ENCODE measurements at places on chromosomes 13 and 19.

DNA sequence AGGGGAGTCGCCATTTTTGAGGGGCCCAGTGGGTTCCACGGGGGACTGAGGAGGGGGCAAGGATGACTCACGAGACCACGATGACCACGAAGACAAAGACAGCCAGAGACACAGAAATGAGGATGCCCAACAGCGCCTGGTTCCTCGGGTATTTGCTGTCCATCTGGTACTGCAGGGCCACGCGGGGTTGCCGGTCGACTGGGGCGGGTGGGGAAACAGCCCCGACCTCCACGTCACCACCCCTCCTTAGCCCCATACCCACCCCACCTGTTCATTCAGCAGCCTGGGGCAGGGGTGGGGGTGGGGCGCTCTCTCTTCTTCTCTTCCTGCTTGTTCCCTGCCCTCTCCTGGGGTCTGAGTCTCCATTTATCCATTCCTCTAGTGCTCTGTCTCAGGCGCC is 8.6 kb downstream of the IZUMO2 start:
- no peak for DNase-seq

DNA sequence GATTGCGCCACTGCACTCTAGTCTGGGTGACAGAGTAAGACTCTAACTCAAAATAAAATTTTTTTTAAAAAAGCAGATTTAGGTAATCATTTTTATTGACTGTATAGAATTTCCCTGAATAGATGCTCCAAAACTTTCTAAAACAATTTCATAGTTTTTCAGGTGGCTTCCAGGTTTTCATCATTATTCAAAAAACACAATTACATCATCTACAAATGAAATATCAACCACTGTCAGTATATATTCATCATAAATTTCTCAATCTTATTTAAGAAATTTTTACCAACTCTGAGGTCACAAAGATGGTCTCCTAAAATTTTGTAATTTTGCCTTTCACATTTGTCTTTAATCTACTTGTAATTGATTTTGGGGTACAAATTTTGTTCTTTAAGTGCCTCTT is 48.1 kb downstream of the ZC3H13 start:
- DNase-seq: no peak

GRCh38 chr19:40594255-40594654 is 6.9 kb upstream of the LTBP4 start:
- DNase-seq: no peak

DNA sequence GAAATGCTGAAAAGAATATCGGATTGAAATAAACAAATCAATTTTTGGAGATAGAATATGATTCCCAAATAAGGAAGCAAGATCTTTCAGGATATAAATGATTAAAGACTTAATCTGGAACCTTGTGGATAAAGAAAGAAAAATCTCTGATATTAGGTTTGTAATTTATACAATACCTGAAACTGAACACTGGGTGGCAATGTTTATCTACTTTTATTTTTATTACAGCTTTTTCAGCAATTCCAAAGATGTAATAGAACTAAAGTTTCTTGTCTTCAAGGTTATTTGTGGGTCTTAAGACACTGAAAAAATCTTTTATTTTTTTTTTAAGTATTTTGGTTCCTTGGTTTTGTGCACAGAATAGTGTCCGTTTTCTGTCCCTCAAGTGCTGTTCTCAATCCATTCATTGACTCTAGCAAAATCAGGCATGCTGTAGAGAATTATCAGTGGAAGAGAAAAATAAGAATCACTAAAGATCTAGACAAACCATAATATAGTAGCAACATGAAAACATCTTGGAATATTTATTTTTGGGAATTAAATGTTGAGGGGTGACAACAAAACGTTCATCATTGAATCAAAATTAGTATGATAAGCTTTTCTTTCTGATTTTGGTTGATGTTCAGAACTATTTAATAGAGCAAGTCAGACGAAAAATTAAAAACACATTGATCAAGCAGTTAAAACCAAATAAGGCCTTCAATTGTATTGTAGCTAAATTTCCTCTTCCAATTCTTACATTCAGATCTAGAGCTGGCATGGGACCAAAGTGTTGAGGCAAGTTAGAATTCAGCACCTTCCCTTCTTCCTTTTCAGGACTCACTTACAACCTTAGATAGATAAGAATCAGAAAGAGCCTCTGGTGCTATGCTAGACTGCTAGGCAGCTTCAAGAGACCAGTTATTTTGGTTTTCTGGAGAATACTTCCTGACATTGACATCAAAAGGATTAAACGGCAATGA is 704.4 kb upstream of the PCDH20 start:
- peak; percentile 8 for DNase-seq

GRCh38 chr13:44474122-44474910 is 100.7 kb downstream of the SERP2 start:
- DNase-seq: peak; percentile 15

DNA sequence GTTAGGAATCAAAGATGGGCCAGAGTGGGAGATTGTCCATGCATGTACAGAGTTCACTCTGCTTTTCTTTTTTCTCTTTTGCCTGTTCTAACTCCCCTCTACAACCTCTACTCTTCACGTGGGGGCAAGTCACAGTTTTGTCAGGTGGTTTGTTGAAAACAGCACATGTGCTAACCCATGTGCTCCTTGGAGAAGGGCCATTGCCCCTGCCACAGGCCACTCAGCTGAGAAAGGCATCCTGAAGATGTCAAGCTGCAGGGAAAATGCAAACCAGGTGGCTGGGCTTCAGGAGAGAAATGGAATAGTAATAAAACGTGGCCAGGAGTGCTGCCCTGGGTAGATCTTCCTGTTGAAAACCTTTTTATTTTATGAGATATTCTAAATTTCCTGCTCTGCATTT is 35.3 kb upstream of the SLC10A2 start:
- DNase-seq: no peak

GRCh38 chr13:48505597-48506091 is 27.2 kb downstream of the RCBTB2 start:
- DNase-seq: no peak

- DNase-seq: no peak
Observed at GRCh38 chr19:41563854-41564514, 12.0 kb upstream of the CEACAM21 start.

GRCh38 chr13:103403148-103403740 is 337.0 kb upstream of the SLC10A2 start:
- no peak for DNase-seq

- no peak for DNase-seq
Observed at GRCh38 chr13:46698014-46698413, 98.9 kb downstream of the ESD start.

- DNase-seq: no peak
Observed at GRCh38 chr19:5338656-5339197, 1.9 kb downstream of the PTPRS start.

GRCh38 chr13:107104631-107105030 is 536.7 kb upstream of the ARGLU1 start:
- DNase-seq: no peak

DNA sequence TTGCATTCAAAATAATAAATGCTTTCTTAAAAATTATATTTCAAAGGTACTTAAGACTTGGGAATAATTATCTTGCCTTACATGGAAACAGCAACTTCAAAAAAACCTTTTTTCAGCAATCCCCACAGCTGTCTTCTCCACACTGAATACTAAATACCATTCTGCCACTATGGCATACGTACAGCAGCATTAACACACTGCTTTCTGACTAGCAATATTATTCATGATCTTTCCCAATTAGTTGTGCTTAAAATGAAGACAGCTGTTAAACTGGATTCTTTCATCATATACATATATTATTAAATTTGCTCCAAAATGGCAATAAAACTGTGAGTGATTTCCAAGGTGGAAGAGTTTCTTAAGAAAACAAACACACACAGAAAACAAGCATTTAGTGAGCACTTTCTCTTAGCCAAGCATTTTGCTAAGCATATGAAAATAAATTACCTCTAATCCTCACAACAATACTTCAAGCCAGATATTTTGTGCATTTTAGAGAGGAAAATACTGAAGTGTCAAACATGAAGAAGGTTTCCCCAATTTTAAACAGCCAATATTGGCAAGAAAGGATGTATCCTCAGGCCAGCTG is 609.5 kb downstream of the SLITRK1 start:
- no peak for DNase-seq

GRCh38 chr13:114124921-114125320 is 7.5 kb downstream of the RASA3 start:
- DNase-seq: peak; percentile 92

DNA sequence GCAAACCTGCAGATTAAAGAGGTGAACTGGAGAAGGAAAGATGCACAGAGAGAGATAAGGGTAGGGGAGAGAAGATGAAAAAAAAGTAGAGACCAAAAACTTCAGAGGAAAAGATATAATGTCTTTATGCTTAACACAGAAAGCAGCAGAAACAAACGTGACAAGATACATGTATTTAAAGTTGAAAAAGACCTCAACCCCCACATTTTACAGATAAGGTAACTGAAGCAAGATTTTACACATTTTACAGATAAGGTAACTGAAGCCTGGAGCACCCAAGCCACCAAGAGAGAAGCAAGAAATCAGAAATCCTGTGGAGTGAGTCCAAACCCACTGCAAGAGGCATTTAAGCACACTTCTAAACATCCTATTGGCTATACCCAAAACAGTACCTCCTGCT is 185.3 kb downstream of the TBC1D4 start:
- no peak for DNase-seq

DNA sequence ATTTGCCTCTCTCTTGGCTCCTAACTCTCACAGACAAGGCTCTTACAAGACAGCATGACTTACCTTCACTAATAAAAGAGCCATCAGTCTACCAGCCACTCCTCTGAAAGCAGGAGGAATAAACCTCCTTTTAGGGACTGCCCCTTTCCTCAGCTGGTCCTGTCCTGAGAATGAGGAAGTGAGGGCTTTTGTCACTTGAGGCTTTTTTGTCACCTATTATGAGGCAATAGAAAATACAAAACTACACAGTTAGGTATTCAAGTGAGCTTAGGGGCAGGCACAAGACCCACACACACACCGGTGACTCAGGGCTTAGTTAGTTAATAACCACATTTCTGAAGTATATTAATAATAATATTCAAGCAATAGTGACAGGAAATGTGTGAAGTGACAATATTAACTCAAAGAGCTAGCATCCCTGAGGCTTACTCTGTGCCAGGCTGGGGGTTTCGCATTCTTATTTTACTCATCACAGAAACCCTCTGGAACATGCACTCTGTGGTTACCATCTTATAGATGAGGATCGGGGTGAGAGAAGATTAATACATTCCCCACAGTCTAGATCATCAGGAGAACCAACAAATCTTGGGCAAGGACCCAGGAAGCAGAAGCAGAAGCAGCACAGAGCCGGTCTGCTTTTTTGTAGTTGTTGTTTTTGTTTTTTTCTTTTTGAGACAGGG is 379.9 kb downstream of the LIG4 start:
- DNase-seq: peak; percentile 48

GRCh38 chr13:33590936-33591335 is 227.0 kb upstream of the RFC3 start:
- no peak for DNase-seq

All from fibroblast of mammary gland (primary cell).